SJCRH30 (cell line): ENCODE measurements at places on chromosomes 13 and 19.

DNA sequence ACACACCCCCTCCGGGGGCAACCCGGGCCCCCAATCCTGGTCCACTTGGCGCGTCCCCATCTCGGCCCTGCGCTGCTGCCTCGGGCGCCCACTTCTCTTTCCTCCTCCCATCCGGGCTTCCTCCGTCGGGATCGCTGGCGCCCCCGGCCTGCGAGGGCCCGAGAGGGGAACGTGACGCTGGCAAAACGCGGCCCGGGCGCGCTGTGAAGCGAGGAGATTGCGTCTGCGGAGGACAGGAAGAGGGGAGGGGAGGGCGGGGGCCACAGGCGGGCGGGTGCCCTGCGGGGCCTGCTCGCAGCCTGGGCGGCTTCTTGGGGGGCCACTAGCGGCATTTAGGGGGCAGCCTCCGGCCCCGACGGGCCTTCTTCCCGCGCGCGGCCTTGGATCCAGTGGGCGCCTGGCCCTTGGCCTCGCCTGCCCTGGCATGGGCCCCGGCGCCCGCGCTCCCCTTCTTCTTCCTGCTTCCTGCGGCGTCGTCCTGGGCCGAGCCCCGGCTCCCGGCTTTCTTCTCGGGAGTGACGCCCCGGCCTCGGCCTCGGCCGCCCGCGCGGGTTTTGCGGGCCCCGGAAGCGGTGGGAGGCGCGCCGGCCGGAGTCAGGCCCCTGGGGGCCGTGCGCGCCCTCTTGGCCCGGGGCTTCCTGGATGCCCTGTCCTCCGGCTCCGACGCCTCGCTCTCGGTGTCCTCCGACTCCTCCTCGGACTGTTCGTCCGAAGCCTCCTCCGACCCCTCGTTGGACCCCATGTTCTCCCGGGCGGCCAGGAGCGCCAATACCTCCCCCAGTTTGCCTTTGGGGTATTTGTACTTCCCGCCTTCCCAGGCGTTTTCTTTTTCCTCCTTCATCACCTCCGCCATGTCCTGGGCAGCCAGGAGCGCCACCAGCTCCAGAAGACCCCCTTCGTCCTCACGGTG is 2.2 kb downstream of the PNMA8B start:
- no peak overlapping the region for H3K4me3 ChIP-seq
- no peaks in the 10 kb centered on the region for H3K36me3 ChIP-seq
- H3K27me3 ChIP-seq, result peaks cover 17% of the 10 kb centered on the region; the same call in 1 of the 2 replicates
- H3K4me1 ChIP-seq, result no peaks in the 10 kb centered on the region
- no peak overlapping the region for H3K27ac ChIP-seq

DNA sequence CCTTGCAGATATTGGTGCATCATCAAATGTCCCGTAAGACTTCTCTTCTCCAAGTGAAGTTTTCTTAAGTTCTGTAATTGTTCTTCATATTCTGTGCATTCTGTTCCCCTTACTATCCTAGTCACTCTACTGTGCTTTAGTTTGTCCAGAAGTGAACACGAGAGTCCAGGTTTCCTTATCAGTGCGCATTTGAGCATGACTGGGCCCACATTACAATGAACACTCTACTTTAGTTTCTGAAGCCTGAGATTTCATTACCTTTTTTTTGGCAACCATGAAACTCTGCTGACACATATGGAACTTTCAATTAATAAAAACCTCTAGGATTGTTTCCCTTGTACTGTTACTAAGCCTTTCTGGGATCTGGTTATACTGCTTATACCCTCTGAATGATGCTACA is 270.0 kb downstream of the KCNRG start:
- no peak overlapping the region for H3K4me3 ChIP-seq
- no peak for DNase-seq
- H3K36me3 ChIP-seq, result no peaks in the 10 kb centered on the region
- H3K27ac ChIP-seq, result no peak overlapping the region
- H3K27me3 ChIP-seq, result no peaks in the 10 kb centered on the region

- no peak for DNase-seq
- no peaks in the 10 kb centered on the region for H3K4me1 ChIP-seq
These were observed 193.5 kb upstream of the NBEA start for GRCh38 chr13:34748596-34748995.

DNA sequence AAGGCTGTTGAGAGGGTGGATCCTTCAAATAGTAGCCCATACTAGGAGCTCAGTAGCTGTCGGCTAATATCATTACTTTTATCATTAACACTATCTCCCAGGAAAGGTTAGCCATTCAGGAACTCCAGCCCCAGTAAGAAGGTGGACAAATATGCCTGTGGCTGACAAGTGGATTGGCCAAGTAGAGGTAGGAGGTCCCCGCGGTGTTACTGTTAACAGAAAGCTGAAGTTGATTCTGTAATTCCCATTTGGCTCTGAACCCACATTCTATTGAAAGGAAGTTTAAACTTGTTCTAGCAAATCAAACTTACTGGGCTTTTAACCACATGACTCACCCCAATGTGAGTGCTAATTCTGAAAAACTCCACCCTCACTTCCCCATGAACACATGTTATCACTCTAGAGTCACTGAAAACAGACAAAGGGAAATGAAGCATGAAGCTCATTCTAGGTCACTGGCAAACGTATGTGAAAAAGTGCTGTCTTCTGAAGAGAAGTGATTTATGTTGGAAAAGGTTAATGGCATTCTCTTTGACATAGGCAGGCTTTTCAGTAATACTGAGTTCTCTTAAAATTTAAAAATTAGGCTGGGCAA is 273.5 kb downstream of the FGF14 start:
- H3K36me3 ChIP-seq, result no peaks in the 10 kb centered on the region
- H3K4me1 ChIP-seq, result no peaks in the 10 kb centered on the region
- H3K27me3 ChIP-seq, result no peaks in the 10 kb centered on the region
- no peak for DNase-seq
- no peak overlapping the region for H3K4me3 ChIP-seq
- no peak overlapping the region for H3K27ac ChIP-seq

DNA sequence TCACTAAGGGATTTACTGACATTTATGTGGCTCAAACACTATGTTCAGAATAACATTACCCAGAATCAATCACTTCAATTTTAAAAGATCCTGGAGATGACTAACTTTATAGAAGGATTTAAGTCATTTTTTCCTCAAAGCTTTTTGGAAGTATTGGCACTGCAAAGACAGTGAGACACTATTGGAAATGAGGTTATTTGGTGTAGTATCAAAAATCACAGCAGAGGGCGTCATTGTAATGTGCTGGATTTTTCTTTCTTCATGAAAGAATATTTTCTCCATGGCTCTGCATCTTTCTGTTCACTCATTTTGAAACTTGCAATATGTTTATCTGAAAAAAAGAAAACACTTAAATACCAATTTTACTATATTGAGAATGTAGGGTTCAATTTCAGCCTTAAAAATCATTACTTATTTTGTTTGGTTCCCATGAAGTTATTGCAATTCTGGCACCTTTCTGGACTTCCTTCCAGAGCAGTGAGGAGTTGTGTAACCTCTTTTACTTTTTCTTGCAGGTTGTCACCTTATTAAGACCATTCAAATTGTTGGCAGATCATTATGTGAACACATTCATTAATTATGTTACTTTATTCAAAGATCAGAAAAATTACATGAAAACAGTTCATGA is 3.7 kb upstream of the CSNK1A1L start:
- DNase-seq, result peak; percentile 69
- H3K27me3 ChIP-seq, result no peaks in the 10 kb centered on the region
- H3K4me1 ChIP-seq, result no peaks in the 10 kb centered on the region
- no peaks in the 10 kb centered on the region for H3K36me3 ChIP-seq

- H3K27ac ChIP-seq, result no peak overlapping the region
- no peaks in the 10 kb centered on the region for H3K27me3 ChIP-seq
These were observed 915 bp upstream of the KCTD12 start for GRCh38 chr13:76887076-76887563.
